ENCODE measurements at places on chromosomes 1 and 21.

DNA sequence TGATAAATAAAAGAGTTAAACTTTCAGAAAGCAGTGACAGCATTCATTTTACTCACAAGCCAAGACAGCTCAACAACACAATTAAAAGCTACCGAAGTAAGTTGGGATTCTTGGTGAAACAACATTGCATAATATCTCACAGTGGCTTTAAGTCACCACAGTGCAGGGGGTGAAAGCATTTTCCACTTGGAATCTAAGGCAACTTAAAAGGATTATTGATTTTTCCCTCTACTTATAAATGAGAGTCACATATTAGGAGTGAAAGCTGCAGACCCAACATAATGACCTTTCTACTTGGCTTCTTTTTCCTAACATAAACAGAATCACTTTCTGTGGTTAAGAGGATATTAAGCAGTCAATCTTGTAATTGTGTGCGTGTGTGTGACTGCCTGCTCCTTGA is 536.6 kb upstream of the CXADR start:
- no peak for DNase-seq

- no peak for DNase-seq
Measured at GRCh38 chr1:71494163-71494562, 413.3 kb upstream of the ZRANB2 start.

DNA sequence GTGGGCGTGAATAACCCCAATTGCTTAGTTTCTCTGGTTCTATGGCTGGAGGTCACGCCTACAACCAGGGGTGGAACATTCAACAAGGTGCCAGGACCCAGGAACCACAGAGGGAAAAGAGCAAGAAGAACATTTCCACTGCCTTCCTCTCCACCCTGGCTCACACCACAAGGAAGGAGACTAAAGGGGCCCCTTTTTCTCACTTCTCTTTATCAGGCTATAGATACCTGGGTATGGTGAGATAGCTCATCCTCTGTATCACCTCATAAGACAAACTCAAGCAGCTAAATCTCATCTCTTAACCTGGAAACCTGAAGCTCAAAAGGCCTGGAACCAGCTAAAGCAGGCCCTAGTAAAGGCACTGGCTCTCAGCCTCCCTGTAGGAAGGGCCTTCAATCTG is 438.8 kb upstream of the OLFM3 start:
- no peak for DNase-seq

GRCh38 chr21:41602531-41602930 is 94.6 kb upstream of the TMPRSS2 start:
- no peak for DNase-seq

DNA sequence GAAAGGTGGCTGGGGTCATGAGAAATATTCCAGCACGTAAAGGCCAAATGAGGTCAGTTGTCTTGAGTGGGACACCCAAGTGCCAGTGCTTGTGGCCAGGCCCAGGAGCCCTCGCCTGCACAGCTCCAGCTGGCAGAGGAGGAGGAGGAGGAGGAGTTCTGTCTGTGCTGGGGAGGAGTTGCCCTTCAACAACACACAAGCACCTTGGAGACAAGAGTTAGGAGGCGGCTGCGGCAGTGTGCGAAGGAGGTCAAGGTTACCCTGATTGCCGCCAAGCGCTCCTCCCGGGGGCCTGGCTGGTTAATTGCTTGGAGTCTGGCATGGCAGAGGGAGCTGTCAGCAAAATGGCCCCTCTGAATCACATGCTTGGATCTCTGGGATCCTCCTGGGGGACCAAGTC is 45.1 kb downstream of the GRIK3 start:
- no peak for DNase-seq

GRCh38 chr1:119882132-119883049 is 13.9 kb downstream of the ADAM30 start:
- no peak for DNase-seq

DNA sequence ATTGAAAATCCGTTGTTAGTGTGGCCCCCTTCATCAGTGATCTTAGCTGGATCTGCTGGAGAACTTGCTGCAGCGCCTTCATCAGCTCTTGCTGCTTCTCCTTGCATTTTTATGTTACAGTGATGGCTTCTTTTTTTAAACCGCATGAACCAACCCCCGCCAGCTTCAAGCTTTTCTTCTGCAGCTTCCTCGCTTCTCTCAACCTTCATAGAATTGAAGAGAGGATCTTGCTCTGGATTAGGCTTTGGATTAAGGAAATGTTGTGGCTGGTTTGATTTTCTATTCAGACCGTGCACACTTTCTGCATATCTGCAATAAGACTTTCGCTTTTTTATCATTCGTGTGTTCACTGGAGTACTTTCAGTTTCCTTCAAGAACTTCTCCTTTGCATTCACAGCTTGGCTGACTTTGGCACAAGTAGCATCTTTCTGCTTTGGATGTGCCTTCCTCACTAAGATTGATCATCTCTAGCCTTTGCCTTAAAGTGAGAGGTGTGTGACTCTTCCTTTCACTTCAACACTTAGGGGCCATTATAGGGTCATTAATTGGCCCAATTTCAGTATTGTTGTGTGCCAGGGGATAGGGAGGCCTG is 13.1 kb downstream of the RNF187 start:
- no peak for DNase-seq
